Activated T-cell treated with anti-CD3 and anti-CD28 coated beads, Interleukin-2, amount 50 U/mL, for 72 hours (primary cell): ENCODE measurements at places on chromosomes 13 and 19.
A peak's percentile ranks its signal among the peaks of the same experiment; 100 is the strongest.

- no peak for DNase-seq
These were observed 11.2 kb upstream of the AKAP8 start for GRCh38 chr19:15390814-15391213.

- DNase-seq, result peak; percentile 38
These were observed at the start of gene PRR36 for GRCh38 chr19:7874076-7874896. Gene PRR36, minus strand, starts transcription at chr19:7874390. Its CDS starts 701 bp downstream, at chr19:7873689.

GRCh38 chr19:34365463-34366401 is 736 bp downstream of the GPI start:
- DNase-seq, result peak; percentile 22

DNA sequence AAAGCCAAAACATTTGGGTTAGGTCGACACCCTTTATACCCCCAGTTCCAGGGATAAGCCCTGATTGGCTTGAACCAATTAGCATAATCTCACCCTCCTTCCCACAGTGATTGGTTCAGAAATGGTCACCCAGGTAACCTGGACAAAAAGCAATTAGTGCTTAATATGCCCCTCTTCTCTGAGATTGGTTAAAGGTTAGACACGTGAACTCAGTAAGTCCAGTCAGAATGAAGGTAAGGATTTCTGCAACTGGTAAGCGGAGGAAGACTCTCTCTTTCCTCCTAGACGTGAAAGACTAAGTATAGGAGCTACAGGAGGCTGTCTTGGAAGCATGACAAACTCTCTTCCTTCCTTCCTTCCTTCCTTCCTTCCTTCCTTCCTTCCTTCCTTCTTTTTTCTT is 1.3 kb upstream of the PNMA8C start:
- DNase-seq, result no peak

- DNase-seq, result peak; percentile 10
These were observed 65.3 kb upstream of the ZNF681 start for GRCh38 chr19:23823952-23824389.

DNA sequence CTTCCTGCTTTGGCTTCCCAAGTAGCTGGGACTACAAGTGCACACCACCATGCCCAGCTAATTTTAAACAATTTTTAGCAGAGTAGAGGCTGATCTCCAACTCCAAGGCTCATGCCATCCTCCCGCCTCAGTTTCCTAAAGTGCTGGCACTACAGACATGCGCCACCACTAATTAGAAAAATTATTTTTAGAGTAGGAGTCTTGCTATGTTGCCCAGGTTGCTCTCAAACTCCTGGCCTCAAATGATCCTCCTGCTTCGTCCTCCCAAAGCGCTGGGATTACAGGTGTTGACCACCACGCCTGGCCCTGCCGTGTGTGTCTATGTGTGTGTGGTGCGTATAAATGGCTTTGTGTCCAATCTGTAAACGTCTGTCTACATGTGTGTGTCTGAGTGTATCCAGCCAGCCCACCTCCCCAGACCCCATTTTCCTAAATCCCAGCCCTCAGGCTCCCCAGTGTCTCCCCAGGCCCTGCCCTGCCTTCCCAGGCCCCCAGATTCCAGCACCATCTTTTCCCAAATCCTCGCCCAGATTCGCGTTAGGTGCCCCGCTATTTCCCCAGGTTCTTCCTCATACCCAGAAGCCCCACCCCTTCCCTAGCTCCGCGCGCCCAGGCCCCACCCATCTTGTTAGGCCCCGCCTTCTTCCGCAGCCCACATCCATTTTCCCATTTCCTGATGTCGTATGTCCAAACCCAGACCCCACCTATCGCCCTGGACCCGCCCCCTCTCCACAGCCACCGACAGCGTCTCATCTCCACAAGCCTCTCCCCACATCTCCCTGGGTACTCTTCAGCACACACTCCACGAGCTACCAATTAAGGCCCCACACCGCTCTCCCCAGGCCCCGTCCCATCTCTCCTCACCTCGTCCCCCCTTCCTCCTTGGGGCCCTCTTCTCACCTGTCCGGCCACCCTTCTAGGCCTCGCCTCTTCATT is 24.9 kb downstream of the SLC8A2 start:
- peak; percentile 61 for DNase-seq

GRCh38 chr13:24742977-24743376 is 21.0 kb upstream of the RNF17 start:
- DNase-seq, result no peak

- no peak for DNase-seq
These were observed 1.0 kb downstream of the CACNA1A start for GRCh38 chr19:13505164-13505695.

DNA sequence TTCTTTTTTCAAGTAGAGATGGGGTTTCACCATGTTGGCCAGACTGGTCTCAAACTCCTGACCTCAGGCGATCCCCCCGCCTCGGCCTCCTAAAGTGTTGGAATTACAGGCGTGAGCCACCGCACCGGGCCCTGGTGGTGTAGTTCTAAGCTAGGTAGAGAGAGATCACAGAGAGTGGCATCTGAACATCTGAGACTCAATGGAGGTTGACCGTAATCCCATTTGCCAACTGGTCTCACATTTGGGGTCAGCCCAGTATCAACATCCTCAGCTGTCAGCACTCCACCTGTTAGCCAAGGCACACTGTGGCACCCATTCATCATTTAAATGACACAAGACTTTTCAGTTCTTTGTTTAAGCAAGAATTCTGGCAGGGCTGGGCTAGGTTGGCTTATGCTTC is 8.1 kb downstream of the SELENOW start:
- DNase-seq, result no peak

- no peak for DNase-seq
These were observed 67.8 kb upstream of the ZDHHC20 start for GRCh38 chr13:21526707-21527540.

- DNase-seq, result no peak
These were observed 144.9 kb upstream of the SOX1 start for GRCh38 chr13:111922086-111922485.

DNA sequence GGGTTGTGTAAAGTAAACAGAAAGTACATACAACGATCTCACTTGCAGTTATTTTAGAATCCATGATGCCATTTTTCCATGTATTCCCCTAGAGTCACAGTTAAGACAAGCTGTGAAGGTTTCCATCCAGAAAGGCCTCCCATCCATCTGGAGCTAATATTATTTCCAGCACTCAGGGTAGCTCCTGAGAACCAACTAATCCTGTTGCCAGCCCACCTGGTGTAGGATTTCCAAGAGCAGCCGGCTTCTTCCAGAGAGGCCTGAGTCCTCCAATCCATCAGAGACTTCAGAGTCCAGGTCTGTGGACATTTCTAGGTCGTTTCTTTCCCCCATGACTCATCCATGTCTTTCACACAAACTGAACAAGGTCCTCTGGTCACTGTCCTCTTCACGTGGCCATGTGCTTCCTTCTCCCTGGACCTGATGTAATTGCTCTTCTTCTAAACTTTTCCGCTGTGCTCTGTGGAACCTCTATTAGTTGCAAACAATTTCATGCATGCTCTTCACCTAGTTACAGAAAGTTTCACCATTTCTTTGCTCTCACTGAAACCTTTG is 270.3 kb upstream of the TMTC4 start:
- no peak for DNase-seq

DNA sequence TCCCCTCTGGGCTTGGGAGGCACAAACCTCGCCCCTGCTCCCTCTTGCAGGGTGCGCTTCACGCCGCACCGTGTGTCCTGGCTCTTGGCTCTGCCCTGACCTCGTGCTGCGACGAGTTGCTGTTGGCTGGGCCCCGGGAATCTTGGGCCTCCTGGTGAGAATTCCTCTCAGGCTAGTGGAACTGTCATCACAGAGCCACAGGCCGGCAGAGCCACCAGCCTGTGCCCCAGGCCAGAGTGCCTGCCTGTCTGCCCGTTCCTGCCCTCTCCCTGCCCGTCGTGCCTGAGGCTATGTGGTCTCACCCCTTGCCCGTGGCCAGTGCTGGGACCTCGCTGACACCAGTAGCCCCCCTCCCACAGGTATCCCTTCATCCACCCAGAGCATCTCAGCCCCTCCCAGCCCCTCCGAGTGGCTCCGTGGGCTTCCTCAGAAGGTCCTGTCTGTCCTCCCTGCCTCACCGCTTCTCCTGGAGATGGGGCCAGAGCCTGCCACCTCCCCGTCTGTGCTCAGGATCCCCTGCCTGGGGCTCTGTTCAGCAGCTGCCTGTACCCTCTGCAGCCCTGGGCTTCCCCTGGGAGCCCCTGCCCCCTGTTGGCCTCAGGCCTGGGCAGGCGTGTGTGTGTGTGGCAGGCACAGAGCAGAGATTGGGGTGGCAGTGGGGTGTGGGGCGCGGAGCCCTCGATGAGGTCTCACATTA is 13.3 kb downstream of the NDUFB7 start:
- no peak for DNase-seq

- peak; percentile 19 for DNase-seq
These were observed 2.6 kb downstream of the HMG20B start for GRCh38 chr19:3575260-3575741.

GRCh38 chr19:8615813-8616596 is 5.5 kb upstream of the ADAMTS10 start:
- DNase-seq, result peak; percentile 71

- DNase-seq, result no peak
These were observed at the start of gene PCDH17 for GRCh38 chr13:57631596-57632275. Gene PCDH17, plus strand, starts transcription at chr13:57631744. Its CDS starts 803 bp downstream, at chr13:57632547.

DNA sequence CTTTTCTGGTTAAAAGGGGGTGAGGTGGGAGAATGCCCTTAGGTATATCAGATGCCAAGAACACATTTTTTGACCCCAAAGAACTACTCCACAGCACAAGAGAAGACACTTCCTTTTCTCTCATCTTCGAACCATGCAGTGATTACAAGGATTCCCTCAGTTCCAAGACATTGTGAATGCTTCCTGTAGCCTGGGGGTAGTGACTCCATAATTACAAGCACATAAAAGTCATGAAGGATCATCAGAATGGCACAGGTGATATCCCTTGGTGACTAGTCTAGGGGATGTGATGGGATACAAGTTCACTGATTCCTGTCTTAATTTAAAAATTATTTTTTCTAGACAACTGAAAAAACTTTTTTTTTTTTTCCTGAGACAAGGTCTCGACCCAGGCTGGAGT is 78.0 kb downstream of the ZC3H13 start:
- DNase-seq, result no peak

- no peak for DNase-seq
These were observed 4.0 kb downstream of the ZNF331 start for GRCh38 chr19:53541971-53542370.

- no peak for DNase-seq
These were observed 145.0 kb downstream of the ABCC4 start for GRCh38 chr13:95156208-95156607.

GRCh38 chr13:87676254-87677042 is 5.3 kb downstream of the SLITRK5 start:
- DNase-seq, result no peak

DNA sequence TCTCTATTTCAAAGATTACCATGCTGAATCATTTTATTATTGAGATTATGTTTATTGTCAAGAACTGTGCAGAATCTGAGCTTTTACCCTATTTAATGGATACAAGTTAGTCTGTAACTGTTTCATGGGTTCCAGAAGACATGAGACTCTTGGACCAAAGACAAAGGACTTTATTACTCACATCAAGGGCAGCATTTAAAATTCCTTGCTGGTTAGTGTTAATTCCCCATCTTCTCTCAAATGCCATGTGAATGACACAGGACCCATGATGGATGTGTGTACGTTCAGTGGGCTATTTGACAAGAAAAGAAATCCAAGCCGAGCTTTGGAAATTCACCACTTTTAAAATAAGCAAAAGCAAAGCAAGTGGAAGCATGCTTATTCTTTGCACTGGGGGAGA is 139.9 kb downstream of the PCDH20 start:
- no peak for DNase-seq

GRCh38 chr13:96632536-96633320 is 361.5 kb downstream of the OXGR1 start:
- no peak for DNase-seq

DNA sequence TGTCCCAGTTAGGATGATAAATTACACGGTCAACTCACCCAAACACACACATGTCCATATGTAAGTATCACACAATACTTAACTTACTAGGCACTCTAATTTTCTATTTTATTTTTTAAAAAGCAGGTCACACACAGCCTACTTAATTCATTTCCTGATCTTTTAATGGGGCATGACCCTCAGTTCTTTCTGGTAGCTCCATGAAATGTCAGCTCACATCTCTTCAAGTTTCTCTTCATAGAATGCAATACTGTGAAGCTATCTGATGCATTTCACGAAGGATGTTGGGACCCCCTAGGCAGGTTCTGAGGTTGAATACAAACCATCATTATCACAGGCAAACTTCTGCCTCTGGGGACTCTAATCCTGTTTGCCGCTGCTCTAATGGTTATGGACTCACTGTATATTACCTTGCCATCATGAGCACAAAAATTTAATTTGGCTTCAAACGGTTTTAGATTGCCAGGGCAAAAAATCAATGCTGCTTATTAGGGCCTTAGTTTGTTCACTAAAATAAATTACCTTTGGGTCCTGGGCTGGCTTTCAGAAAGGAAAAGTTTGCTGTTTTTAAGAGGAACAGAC is 16.1 kb upstream of the DHRS12 start:
- no peak for DNase-seq

- DNase-seq, result no peak
These were observed 1.4 kb downstream of the ING1 start for GRCh38 chr13:110714797-110715394.

- DNase-seq, result no peak
These were observed 20.1 kb upstream of the MRI1 start for GRCh38 chr19:13744174-13744573.

GRCh38 chr13:31749929-31750328 is 10.6 kb downstream of the RXFP2 start:
- DNase-seq, result no peak

DNA sequence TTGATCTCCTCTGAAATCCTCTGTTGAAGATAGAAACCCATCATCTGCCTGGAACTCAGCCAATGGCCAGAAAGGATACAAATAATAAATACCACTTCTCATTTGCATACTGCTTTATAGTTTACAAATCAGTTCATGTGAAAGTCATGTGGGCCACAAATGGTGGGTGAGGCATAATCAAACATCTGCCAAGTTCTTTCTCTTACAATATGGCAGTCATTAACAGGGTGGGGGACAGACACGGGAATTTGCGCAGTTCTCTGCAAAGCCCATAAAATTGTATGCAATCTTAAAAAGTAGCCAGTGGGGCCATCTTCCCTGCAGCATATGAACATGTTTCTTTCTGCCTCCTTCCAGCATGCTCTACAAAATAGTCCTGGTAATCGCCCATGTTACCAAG is 59.6 kb downstream of the NUFIP1 start:
- DNase-seq, result no peak
